ENCODE measurements at places on chromosomes 3 and 15.
A peak's percentile ranks its signal among the peaks of the same experiment; 100 is the strongest.

DNA sequence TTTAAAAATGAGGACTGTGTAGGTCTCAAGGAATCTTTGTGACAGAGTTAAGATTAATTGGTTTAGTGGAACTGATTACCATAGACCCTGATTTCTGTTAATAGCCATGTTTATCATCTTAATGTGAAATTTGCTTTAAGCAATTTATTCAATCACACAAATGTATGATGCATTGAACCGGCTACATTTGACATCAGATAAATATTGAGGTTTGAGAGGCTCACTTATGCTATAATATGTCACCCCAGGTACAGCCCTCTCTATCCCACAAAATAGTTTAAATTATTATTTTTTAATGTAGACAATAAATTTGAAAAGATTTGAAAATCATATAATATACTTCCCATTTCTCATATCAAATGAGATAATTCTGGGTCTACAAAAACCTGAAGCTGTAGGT, 413.3 kb downstream of the NAALADL2 start:
- DNase-seq, result no peak

- no peak for DNase-seq
Observed at GRCh38 chr15:82646250-82647044, 716 bp downstream of the CPEB1 start.

GRCh38 chr3:120348065-120348990, 826 bp downstream of the LRRC58 start:
- peak; percentile 68 for DNase-seq

GRCh38 chr3:181610973-181611265, 100.8 kb upstream of the SOX2 start:
- DNase-seq, result no peak
